ENCODE measurements at places on chromosomes 7 and 10.
A peak's percentile ranks its signal among the peaks of the same experiment; 100 is the strongest.

DNA sequence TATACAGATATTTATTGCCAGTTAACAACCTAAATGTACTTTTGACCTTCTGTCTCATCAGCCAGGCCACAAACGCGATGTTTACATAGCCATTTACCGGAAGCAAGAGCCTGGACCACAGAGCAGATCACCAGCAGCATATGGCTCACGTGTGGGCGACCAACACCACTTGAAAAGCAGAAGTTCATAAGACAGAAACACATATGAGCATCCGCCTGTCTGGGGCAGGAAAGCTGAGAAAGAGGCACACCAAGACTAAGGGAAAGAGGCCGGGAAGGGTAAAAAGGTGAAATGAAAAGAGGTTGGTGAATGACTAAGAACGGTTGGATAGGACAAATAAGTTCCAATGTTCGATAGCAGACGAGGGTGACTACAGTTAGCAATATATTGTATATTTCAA, 1.3 kb downstream of the ABCB1 start:
- peak; percentile 53 for DNase-seq

DNA sequence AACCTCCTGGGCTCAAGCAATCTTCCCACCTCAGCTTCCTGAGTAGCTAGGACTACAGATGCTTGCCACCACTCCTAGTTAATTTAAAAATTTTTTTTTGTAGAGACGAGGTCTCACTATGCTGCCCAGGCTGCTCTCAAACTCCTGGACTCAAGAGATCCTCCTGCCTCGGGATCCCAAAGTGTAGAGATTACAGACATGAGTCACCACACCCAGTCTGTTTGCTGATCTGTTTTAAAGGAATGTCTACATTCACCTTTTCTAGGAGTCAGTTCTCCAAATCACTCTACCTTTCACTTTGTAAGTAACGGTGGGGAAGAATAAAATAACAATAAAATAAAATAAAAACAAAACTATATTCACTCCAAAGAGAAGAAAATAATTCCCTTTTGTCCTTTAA, 86.6 kb upstream of the AGBL3 start:
- no peak for DNase-seq

GRCh38 chr7:84317536-84317935, 122.9 kb upstream of the SEMA3A start:
- no peak for DNase-seq

DNA sequence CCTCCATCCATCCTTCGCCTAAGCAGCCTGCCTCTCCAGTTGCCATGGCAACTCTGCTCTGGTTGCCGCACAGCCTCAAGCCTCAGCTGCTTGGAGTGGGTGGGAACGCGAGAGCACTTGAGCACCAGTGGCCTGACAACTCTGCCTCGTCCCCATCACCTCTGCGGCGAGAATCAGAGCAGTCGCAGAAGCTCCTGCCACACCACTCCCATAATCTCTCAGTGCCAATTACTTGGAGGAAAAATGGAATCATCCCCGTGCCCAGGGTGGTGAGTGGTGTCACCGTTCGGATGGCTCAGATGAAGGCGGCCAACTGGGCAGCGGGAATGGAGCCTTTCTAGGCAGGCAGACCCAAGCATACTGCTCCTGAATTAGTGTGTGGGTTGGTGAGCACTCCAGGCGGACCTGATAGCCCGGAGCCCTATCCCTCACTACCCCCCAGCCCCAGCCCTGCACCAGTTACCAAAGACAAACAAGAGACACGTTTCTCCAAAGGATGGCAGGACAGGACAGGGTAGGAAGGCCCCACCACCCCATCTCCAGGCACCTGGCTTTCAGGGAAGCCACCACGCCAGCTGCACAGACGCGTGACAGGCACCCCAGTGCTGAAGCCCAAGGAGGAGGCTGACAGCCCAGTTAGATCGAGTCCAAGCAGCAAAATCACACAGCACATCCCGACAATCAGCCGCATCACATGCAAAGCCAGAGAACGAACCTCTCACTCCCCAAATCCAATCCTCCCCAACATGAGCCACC, 335.4 kb downstream of the PTPRN2 start:
- no peak for DNase-seq

- DNase-seq = no peak
These were observed 37.6 kb downstream of the ENTPD1 start for GRCh38 chr10:95793401-95794045.

- no peak for DNase-seq
These were observed 48.1 kb downstream of the ADAM22 start for GRCh38 chr7:87982116-87982515.

DNA sequence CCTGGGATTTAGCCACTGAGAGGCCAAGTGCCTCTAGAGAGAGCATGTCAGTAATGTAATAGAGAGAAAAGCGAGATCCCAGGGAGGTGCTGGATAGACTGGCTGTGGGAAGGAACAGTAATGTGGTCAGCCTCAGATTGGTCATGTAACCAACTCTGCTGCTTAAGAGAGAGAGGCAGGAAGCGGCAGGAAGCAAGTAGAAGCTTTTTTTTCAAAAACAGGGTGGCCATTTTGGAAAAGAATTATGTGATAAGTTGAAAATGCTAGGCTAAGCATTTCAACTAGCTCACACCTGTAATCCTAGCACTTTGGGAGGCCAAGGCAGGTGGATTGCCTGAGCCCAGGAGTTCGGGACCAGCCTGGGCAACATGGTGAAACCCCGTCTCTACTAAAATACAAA, 3.7 kb upstream of the PCOLCE start:
- DNase-seq = no peak

DNA sequence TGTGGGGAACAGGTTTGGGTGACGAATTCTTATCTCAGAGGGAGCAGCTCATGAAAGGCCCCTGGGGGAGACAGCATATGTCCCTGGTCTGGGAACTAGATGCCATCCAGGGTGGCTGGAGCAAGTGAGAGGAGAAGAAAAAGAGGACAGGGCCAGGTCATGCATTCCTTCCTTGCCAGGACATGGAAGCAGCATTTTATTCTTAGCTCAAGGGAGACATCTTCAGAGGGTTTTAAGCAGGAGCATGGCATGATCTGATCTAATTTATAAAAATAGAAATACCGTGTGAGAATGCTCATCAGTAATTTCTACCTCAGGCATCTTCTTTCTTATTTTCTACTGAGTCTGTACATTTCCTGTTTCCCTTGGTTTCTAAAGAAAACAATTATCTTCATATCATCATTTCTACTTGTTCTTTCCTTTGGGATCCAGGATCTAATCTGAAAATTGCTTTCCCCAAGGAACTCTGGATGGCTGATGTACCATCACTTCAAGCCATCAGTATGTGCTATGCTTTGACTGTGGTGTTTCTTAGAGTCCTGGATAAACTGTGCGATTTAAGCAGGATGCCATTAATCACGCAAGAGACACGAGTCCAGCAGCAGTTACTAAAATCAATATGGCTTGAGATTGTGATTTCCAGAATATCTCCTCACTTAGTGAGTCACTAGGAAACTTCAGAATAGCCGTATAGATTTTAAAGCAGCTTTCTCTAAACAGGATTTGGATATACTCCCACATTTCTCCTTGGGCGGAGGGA, 386.2 kb downstream of the GALNT17 start:
- DNase-seq = no peak

GRCh38 chr7:117912421-117912820, 39.2 kb upstream of the CTTNBP2 start:
- no peak for DNase-seq

DNA sequence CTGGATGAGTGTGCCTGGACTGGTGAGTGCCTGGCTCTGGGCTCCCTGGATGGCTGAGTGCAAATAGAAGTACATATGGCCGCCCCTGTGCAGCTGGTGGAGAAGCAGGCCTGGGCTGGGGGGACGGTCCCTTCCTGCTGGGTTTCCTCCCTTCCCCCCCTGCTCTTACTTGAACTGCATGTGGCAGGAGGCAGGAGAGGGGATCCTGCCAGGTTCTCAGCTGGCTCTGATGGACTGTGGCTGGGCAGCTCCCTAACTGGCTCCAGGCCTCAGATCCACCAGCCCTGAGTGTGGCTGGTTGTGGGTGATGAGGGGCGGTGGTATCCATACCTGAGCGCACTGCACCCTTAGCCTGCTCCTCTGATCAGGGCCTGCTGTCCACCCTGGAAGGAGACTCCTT, 26.9 kb downstream of the ADCY1 start:
- DNase-seq = no peak

DNA sequence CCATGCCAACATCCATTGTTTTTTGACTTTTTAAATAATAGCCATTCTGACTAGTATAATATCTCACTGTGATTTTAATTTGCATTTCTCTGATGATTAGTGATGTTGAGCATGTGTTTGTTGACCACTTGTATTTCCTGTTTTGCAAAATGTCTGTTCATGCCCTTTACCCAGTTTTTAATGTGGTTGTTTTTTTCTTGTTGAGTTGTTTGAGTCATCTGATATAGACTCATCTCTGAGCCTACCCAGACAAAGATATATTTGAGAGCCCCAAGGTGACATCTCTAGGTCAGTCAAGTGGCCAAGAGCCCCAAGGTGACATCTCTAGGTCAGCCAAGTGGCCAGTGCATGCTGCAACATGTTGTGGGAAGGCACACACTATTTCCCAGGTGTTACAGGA, 224.7 kb downstream of the HECW1 start:
- no peak for DNase-seq

GRCh38 chr7:77427996-77428603, 12.0 kb upstream of the GSAP start:
- peak; percentile 19 for DNase-seq

DNA sequence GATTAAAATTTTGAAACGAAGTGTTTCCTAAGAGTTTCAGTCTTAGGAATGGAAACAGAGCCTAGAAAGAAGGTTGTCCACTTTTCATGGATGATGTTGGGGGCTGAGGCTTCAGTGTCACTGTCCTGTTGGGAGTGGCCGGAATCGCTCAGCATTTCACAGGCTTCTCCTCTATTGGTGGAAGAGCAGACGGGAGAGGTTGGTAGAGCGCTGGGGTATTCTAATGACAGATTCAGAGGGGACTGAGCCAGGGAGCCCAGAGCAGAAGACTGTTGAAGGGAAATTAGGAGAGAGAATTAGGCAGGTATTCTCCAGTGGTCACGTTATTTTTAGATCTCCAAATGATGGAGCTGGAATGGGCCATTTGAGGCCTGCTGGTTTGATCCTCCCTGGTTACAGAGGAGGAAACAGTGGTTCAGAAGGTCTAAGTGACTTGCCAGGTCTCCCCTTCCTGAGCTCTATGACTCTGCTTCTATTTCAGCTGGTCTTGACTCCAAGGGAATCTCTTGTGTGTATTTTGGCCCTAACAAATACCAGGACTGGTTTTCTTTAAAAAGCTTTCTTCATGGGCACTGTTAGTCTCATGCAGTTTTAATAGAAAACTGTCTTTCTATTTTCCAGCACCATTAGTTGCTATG, 35.7 kb upstream of the EEPD1 start:
- no peak for DNase-seq

DNA sequence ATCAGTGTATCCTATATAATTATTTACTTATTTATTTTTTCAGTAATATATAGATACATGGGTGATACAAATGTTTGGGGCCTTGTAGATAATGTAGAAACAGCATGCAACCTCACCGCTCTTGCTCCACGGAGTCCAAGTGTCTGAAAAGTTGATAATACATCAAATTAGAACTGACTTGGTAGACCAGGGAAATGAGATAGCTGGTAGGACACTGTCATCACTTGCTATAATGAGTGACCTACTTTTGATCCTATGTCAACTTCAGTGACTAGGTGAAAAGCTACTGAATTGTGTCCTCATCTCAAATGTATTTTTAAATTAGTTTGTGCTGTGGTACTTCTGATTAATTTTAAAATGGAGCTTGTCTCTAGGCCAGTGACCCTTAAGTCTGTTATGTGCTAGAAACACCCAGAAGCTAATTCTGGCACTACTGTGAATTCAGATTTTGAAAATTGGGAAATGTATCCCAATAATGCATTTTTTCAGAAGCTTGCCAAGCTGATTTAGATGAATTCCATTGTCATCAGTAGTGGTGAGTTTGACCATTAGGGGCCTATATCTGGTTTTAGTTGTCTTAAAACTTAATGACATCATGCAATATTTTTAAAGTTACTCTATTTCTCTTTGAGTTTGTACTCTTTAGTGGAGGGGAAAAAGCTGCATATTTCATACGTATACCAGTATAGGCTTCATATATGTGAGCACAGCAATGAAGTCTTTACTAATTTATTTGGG, 17.4 kb downstream of the CDK1 start:
- DNase-seq = no peak

DNA sequence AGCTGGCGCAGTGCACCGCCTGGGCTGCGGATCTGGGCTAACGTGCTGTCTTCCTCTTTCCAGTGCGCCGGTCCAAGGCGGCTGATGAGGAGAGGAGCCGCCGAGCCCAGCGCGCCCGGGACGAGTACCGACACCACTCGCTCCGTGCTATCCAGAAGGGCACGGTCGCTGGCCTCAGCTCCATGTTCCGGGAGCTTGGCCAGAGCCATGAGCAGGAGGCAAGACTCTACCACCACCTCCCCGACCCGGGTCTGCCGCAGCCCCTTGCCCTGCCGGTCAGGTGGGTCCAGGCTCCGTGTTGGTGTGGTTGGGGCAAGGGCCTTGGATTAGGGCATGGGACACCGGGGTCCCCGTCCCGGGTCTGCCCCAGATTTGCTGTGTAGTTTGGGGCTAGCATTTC, 65.8 kb downstream of the SH2D4B start:
- DNase-seq = no peak

DNA sequence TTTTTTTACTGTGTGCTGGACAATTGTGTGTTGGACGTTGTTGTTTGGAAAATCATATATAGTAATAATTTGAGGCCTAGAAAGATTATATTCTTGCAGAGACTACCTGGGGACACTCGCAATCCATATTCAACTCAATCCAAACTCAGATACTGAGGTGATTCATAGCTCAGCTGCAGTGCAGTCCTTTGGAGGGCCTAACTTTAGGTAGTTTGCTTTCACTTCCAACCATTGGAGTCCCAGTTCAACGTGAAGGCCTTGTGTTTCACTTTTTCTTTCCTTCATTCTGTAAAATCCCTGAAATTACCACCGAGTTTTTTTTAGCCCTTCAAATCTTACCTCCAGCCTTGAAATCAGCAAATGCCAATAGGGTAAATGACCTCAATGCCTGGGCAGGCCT, 32.3 kb downstream of the ATRNL1 start:
- DNase-seq = no peak

DNA sequence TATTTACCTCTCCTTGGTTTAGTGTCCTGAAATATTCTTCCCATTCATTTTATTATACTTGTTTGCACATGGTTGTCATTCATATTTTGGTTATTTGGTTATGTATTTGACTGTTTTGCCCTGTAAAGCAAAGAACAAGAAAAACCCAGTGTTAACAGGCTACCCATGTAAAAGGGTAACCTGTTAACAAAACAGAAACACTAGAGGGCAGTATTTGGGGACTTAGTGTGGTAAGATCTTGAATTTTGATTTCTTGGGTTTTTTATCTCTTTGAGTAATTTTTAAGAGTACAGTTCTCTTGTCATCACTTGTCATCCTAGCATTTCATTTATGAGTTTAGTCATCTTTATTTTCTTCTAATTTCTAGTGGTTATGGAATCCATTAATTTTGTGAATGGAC, 51.3 kb downstream of the POLL start:
- DNase-seq = no peak

DNA sequence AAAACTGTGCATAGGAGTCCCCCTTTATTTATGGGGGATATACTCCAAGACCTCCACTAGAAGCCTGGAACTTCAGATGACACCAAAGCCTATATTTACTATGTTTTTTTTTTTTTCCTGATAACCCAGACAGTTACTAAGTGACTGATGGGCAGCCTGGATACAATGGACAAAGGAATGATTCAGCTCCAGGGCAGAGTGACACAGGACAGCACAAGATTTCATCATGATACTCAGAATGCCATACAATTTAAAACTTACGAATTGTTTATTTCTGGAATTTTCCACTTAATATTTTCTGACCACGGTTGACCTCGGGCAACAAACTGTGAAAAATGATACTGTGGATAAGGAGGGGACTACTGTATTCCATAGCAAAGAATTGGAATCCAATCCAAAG, 843.6 kb downstream of the PCDH15 start:
- DNase-seq = no peak

- no peak for DNase-seq
These were observed 6.9 kb upstream of the HILPDA start for GRCh38 chr7:128448751-128449302.

All from activated CD4-positive, alpha-beta T cell treated with anti-CD3 and anti-CD28 coated beads for 48 hours (primary cell).